ENCODE measurements at places on chromosomes 6 and 20.
A peak's percentile ranks its signal among the peaks of the same experiment; 100 is the strongest.

DNA sequence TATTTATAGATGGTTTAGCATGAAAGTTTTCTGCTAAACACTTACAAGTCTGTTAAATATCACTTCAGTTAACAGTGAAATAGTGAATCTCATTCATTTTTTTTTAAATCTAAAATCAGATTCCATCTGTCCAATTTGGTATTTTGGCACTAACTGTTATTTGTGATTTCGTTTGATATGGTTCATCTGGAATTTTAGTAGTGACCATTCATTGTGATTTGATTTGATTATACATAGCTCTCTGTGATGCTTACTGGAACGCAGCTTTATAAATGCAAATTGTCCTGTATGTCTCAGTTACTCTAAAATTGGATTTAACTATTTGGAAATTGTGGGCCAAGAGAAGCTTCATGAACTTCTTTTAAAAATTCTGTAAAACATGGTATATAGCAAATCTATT lies 571.5 kb downstream of the EYS start:
- DNase-seq, result no peak

DNA sequence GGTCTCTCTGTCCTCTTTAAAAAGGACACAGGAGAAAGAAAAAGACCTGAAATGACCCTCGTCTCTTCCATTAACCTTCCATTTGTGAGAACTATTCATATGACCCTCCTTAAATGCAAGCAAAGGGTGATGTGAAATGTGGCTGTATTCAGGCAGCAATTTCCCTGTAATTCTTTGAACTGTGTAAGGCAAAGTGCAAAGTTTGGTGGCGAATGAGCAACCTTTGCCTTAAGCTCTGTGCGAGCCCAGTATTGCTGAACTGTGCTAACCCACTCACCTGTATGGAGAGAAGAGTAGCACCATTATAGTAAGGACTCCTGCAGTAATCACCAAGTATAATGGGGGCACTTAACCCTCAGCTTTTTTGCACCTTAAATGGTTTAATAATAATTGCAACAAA lies 223.4 kb downstream of the PLCB1 start:
- no peak for DNase-seq

GRCh38 chr6:73782911-73783310 lies 86.9 kb downstream of the CD109 start:
- DNase-seq, result no peak

GRCh38 chr6:168384045-168385036 lies 56.6 kb upstream of the SMOC2 start:
- no peak for DNase-seq

- DNase-seq, result no peak
These were observed 17.2 kb upstream of the FAM50B start for GRCh38 chr6:3831761-3832530.

- no peak for DNase-seq
These were observed 68.0 kb downstream of the PTPN1 start for GRCh38 chr20:50578061-50578777.

- no peak for DNase-seq
These were observed 16.8 kb downstream of the CD83 start for GRCh38 chr6:14134211-14134910.

DNA sequence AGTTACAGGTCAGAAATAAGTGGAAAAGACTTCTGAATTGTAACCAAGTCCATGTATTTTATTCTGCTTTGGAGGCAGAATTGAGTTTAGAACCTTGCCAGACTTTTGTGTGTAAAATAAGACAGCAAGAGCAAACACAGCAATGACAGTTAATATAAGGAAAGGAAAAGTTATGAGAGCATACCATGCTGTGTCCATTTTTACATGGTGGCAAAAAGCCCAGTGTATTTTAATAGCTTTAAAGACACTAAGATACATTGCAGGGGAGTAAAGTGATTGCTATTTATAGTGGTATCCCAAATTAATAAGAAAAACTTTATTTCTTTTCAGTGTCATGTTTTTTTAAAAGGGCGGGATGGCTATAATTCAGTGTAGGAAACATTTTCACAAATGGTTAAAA lies 45.2 kb downstream of the CDC5L start:
- no peak for DNase-seq

DNA sequence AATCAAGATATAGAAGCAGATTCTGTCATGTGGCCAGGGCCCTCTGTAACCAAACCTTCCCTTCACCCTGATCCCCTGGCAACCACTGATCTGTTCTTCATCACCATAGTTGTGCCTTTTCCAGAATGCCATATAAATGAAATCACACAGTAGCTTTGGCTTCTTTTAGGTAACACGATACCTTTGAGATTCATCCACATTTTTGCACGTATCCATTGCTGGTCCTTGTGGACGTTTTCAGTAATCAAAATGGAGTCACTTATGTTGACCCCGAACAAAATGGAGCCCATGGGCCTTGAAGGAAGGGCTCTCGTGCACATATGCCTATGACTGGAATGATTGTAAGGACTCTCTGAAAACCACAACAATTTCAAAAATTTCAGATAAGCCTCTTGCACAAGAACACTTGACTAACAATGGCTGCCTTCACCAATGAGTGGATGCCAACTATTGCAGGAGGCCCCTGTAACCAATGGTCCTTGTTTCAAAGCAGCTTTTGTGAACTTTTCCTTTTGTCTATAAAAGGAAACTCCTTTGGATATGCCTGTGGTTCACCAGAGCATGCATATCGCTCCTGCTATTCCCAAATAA lies 84.3 kb upstream of the RALY start:
- DNase-seq, result no peak

DNA sequence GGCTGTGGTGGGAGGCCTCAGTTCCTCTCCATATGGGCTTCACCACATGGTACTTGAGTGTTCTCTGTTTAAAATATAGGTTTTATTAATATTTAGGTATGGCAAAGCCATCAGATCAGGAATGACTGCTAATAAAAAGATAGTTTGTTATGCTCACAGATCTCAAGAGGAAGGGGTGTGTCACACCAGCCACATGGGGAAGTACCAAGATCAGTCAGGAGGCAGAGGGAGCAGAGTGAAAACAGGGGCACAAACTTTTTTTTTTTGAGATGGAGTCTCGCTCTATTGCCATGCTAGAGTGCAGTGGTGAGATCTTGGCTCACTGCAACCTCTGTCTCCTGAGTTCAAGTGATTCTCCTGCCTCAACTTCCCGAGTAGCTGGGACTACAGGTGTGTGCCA lies 92.1 kb upstream of the GCM1 start:
- DNase-seq, result no peak

GRCh38 chr6:109498052-109498451 lies 15.0 kb upstream of the ZBTB24 start:
- no peak for DNase-seq

GRCh38 chr6:35719404-35719829 lies 17.4 kb upstream of the ARMC12 start:
- DNase-seq, result no peak

DNA sequence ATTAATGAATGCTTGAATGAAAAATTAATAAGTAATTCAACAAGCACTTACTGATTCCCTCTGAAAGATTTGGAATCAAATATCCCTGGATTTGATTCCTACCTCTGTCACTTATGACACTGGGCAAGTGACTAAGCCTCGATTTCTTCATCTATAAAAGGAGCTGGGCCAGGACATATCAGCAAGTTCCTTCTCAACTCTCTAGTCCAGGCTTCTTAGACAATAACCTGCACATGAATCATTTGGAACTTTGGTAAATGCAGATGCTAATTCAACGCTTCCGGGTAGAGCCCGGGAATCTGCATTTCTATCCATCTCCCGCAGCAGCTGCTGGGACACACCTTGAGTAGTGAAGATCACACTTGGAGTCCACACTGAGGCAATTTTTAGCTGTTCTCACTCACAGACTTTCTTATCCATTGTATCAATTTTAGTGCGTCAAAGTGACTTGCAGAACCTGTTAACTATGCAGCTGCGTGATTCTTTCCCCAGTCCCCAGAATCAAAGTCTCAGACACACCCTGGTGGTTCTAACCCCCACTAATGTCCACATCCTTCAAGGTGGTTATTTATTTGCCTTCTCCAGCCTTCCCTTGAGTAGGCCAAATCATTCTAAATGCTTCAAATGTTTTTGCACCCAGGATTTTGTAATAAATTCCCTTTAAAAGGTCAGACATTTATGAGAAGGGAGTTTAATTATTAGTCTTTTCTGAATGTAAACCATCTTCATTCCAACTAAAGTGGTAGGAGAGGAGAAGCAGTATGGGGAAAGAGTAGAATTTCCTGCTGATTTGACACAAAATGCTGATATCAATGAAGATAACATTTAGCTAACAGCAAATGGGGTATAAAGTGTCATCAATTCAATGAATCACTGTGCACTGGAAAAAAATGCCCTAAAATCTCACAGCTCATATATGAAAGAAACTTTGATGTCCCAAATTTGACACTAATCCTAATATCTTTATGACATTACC lies 26.0 kb upstream of the CCND3 start:
- no peak for DNase-seq

- DNase-seq, result no peak
These were observed 34.9 kb downstream of the PYGB start for GRCh38 chr20:25282796-25283195.

GRCh38 chr20:37869334-37869861 lies 33.5 kb upstream of the VSTM2L start:
- DNase-seq, result no peak

- no peak for DNase-seq
These were observed 84.0 kb downstream of the LRRC1 start for GRCh38 chr6:53878808-53879207.

DNA sequence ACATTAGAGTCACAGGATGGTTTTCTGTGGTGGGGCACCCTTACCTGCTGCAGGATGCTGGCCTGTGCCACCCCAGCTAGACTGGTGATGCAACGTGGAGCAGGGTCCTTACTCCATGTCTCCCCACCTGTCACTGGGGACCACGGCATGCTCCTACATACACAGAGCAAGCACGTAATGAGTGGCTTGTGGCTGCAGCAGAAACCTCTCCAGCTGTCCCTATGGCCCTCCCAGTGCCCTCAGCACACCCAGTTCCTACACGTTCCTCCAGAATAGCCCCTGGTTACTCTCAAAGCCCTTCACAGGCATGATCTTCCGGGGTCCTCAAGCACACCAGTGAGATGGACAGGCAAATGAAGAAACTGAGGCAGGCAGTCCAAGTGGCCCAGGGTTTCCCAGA lies 3.2 kb upstream of the LSM14B start:
- DNase-seq, result no peak

GRCh38 chr6:119423996-119424395 lies 74.4 kb upstream of the MAN1A1 start:
- no peak for DNase-seq

- no peak for DNase-seq
These were observed 144.4 kb upstream of the EXOC2 start for GRCh38 chr6:837380-837779.

- no peak for DNase-seq
These were observed 14.9 kb upstream of the STAU1 start for GRCh38 chr20:49203011-49203410.

- DNase-seq, result no peak
These were observed 377.7 kb downstream of the PLCB1 start for GRCh38 chr20:8509809-8510208.

GRCh38 chr6:54135665-54136369 lies 24.6 kb downstream of the MLIP start:
- DNase-seq, result no peak

DNA sequence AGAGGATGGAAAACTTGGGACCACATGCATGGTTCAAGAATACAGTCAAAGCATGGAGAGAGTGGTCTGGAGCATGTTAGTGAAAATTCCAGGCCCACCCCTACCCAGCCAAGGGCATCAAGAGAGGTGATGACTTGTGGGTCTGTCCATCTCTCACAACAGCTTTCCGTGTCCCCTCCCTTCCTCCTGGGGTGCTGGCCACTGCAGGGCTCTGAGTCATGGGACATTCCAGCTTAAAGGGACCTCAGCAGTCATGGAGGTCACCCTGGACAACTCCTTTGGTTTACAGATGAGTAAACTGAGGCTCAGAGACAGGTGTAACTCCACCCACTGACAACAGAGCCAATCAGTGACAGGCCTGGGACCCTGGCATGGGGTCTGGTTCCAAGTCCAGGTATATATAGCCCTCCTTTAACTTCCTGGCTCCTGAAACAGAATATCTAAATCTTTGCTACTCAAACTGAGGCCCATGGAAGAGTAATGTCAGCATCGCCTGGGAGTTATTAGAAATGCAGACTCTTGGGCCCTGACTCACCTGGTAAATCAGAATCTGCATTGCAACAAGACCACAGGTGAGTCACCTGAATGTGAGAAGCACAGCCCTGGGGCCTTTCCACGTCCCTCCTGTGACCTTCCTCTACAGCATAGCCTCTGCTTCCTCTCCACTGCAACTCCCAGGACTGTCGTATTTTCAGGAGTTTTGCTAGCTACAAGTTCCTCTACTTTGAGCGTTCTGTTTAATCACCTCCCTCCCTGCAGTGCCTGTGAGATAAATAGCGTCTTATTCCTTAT lies 170.2 kb downstream of the ZDHHC14 start:
- DNase-seq, result no peak

- DNase-seq, result no peak
These were observed 19.5 kb downstream of the KIF13A start for GRCh38 chr6:17967668-17968518.

DNA sequence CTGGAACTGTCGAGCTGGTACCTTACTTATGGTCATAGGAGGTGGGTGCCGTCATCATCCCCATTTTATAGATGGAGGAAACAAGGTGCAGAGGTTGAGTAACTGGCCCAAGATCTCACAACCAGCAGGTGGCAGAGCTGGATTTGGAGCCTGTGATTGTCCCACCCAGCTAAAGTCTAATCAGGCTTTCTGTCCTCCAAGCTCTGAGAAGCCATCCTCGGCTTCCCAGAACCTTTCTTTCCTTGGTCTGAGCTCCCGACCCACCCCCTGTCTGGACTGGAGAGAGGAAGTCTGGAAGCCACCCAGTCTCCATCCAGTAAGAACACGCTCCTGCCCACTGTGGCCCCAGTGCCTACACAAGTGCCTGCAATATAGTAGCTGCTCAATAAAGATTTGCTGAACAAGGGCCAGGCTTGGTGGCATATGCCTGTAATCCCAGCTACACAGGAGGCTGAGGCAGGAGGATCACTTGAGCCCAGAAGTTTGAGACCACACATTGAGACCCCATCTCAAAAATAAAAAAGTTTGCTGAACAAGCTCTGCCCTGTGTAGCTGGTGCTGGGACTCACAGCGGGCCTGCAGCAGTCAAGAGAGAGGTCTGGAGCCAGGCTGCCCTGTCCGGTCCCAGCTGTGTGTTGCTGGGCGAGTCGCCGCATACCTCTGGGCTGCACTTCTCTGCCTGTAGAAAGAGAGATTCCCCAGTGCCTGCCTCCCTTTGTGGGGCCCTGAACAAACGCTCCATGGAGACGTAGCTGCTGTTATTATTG lies 32.5 kb upstream of the DLGAP4 start:
- peak; percentile 33 for DNase-seq

- no peak for DNase-seq
These were observed 100.8 kb upstream of the MYL9 start for GRCh38 chr20:36440370-36441026.

Measured in CD8-positive, alpha-beta T cell (primary cell).